ENCODE measurements at places on chromosomes 2 and 18. TPM values are rescaled to one million over a fixed set of nuclear protein-coding genes. Genes with fewer than 3 reads are reported as not detected.

GRCh38 chr2:11932048-11932512 is 185.6 kb downstream of the LPIN1 start:
- peak; percentile 42 for DNase-seq

Gene ANO7
- 0.32 TPM for total RNA-seq

DNA sequence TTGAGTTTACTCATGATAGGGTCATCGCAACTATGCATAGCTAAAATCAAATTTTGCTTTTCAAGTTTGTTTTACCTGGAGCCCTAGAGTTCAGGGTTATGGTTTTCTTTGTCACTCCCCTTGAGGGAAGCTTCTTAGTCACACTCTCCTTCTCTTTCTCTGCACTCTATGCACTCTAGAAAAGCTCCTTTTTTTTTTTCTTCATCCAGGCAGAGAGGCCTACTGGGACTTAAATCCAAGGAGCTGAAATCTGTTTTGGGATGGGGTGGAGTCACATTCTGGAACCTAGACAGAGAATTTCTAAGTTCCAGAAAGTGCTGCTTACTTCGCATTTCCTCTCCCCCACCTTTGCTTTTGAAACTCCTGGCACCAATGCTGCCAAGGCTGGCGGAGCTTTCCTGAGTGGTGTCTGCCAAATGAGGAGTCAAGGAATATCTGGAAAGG is 19.1 kb upstream of the IL18R1 start:
- no peak for DNase-seq

DNA sequence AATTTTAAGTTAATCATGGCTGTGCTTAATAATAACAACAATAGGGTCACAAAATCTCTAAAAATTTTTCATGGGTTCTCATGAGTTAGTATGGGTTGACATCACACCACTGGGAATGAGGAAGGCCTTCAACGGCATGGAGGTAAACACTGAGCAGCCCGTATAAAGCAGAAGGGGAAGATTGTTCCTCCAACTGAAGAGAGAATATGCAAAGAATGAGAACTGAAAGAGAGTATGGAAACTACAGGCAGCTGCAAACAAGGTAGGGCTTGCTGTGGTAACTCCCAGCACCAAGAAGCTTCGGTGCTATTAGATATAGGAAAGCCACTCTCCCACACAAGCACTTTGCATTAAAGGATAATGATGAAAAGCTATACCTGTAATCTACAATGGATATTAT is 1242.3 kb upstream of the CELF4 start:
- DNase-seq, result no peak

- peak; percentile 90 for DNase-seq
These were observed 50.7 kb downstream of the ATIC start for GRCh38 chr2:215362562-215362904.

Gene SPEG
- total RNA-seq, result 141 TPM

Gene POTEC
- not detected for total RNA-seq

GRCh38 chr2:143030127-143030526 is 99.1 kb upstream of the ARHGAP15 start:
- no peak for DNase-seq

Gene GPR45
- not detected for total RNA-seq

DNA sequence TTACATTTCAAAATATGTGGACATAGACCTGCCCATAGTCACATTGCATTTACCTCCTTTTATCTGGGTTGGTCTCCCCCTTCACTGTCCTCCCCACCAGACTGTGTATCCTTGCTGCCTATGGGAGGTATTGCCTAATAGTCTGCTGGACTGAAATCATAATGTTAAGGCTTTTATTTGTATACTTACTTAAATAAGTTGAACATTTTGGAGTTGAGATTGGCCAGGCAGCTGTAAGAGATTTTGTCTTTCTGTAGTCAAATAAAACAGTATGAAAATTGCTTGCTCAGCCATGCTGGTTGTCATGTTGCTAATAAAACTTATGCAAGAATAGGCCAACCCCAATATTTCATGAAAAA is 280.9 kb downstream of the PTPRM start:
- DNase-seq, result no peak

DNA sequence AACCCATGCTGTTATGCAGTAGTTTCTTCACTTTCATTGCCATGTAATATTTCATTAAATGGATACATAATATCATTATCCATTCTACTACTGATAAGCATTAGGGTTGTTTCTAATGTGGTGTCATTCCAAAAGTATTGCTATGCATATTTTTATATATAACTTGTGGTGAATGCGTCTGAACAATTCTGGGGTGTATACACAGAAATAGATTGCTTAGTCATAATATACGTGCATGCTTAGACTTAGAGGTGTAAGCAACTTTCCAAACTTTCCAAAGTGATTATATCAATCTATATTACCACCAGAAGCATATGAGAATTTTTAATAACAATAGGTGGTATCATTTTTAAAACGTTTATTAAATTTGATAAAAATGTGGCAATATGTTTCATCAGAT is 540.9 kb downstream of the DSC3 start:
- no peak for DNase-seq

DNA sequence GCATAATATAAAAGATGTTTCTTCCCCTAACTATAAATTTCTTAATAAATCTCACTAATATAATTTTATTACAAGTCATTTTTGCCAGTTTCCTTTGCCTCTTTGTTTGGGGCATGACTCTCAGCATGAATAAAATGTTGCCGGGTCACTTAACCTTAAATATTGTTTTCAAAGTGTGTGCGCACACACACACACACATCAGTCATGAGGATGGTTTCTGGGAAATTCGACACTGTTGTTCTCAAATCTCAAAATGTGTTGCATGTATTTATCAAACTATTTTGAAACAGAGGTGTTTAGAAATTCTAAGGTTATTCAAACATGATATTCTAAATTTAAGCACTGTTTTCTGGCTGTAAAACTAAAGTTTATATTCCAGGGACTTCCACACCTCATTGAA is 31.5 kb downstream of the FAP start:
- no peak for DNase-seq

Gene SAG
- not detected for total RNA-seq
